OCI-LY7 (cell line): ENCODE measurements at places on chromosomes 3 and 15.

- DNase-seq, result no peak
Measured at GRCh38 chr3:14494973-14495300, 45.2 kb downstream of the GRIP2 start.

DNA sequence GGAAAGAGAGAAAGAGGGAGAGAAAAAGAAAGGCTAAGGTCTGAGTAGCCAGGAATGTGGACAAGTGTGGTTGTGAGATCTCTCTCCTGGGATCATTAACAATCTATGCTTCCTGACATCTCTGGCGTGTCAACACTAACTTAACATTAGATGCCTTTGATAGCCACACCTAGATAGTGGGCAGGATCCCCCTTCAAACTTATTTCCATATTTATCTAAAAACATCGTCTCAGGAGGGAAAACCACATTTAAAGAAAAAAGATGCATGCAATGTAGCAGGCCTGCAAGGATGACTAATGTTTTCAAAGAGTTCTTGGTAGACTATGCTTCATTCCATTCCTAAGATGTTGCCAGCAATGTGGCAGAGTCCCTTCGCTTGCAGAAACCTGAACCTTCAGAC is 80.9 kb downstream of the MLH1 start:
- no peak for DNase-seq

GRCh38 chr3:5442106-5442785 is 254.7 kb downstream of the EDEM1 start:
- DNase-seq, result no peak

DNA sequence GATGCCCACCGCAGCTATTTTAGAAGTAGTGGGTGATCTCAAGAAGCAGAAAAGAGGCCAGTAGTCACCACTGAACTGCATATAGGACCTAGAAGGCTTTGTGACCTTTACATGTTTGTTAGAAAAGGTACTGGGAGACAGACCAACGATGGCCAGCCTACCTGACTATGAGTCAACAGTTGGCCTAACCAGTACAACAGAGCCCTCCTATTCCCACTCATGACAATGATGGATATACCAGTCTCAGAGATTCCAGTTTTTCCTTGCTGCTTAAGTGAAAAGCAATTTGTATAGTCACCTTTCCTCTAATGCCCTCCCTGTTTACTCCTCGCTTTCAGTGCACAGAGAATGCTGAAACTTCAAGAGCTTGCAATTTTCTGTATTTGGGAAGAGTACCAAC is 86.6 kb upstream of the PPIB start:
- DNase-seq, result no peak

DNA sequence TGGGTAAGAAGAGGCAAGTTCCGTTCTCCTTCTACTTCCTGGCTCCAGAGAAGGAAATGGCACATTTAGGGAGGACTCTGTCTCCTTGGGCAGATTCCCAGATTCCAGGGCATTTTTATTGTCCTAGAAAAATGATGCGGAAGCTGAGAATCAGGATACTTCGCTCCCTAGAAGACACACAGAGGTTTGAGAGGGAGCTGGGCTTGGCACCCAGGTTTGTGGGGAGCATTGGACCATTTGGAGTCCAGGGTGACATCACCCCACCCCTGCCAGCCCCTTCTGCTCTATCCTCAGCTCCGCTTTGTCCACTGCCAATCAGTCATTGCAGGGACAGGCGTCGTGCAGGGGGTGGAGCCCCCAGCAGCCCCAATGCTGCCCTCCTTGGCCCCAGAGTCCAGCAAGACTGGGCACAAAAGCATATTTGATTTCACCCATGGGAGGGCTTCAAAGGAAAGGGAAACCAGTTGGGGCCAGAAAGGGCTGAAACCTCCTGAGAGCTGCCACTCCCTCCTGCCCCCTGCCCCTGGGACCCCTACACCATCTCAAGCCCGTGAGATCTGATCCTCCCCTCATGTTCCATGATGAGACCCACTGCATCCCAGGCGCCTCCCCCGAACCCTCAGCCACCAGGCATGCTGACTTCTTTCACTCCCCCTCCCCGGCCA is 129.8 kb upstream of the MEF2A start:
- no peak for DNase-seq

DNA sequence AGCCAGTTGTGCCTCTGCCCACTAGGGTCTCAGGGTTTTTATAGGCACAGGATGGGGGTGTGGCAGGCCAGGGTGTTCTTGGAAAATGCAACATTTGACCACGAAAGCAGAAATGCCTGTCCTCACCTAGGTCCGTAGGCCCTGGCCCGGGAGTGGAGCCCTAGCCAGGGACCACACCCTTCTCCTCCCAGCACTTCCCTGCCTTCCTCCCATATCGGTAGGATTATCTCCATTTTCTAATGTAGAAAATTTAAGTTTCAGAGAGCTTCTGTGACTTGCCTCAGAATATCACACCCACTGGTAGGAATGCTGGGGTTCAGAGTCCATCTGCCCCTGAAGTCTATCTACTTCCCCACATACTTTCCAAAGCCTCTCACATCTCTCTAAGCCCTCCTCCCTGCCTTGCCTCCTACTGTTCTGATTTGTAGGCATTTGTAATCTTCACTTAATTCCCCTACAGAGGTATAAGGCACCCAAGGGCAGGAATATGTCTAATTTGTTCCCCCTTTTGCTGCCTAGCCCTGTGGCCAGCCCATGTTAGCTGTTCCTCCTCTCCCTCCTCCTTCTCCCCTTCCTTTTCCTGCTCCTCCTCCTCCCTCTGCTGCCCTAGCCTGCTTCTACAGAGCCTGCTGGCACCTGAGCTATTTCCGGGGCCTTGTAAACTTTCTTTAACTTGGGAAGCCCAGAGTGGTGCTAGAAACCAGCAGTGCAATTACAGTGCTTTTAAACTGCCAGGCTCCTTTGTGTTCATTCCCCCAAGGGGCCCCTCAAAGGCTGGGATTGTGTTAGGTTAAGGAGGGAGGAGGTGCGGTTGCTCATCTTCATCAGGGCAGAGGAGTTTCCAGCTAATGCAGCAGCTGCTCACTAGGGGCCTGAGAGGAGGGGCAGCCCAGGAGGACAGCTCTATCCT is 71.1 kb downstream of the MRPL46 start:
- DNase-seq, result no peak

- DNase-seq, result no peak
Measured at GRCh38 chr3:53261712-53262111, 5.9 kb upstream of the TKT start.

- DNase-seq, result no peak
Measured at GRCh38 chr3:47380026-47380600, 708 bp upstream of the PTPN23 start.

GRCh38 chr15:85730001-85730820 is 64.5 kb downstream of the KLHL25 start:
- peak; percentile 74 for DNase-seq

- DNase-seq, result no peak
Measured at GRCh38 chr3:132378846-132379245, 38.5 kb upstream of the DNAJC13 start.

- DNase-seq, result no peak
Measured at GRCh38 chr3:51082363-51082762, 302.7 kb upstream of the MANF start.

- no peak for DNase-seq
Measured at GRCh38 chr3:162142511-162142910, 645.9 kb downstream of the OTOL1 start.

- no peak for DNase-seq
Measured at GRCh38 chr15:90593499-90594158, 63.9 kb downstream of the CRTC3 start.

- no peak for DNase-seq
Measured at GRCh38 chr3:44989636-44990373, 13.8 kb downstream of the EXOSC7 start.

GRCh38 chr15:61762676-61763075 is 297.6 kb downstream of the VPS13C start:
- no peak for DNase-seq

- no peak for DNase-seq
Measured at GRCh38 chr3:79027593-79027992, 740.2 kb downstream of the ROBO1 start.

- no peak for DNase-seq
Measured at GRCh38 chr15:63072809-63073277, 30.3 kb downstream of the TPM1 start.

DNA sequence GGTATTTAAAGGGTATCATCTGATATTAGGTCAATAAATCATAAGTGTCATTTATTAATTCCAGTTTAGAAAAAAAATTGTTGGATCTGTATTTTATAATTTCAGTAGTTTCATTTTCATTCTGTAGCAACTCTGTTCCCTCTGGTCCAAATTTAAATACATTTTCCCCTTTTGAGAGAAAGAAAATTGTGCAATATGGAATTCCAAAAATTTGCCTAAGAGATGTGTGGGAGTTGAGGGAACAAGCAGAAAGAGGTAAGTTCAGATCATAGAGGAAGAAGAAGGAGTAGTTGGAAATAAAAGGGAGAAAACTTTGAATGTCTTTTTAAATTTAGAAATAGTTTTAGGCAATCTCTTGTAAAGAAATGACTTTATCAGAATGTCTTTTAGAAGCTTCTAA is 48.9 kb upstream of the MME start:
- no peak for DNase-seq

GRCh38 chr3:140588558-140588957 is 89.3 kb upstream of the TRIM42 start:
- DNase-seq, result no peak
